ENCODE measurements at places on chromosomes 5 and 9.

- no peak for DNase-seq
Measured at GRCh38 chr5:138963763-138964371, 88.7 kb upstream of the LRRTM2 start.

DNA sequence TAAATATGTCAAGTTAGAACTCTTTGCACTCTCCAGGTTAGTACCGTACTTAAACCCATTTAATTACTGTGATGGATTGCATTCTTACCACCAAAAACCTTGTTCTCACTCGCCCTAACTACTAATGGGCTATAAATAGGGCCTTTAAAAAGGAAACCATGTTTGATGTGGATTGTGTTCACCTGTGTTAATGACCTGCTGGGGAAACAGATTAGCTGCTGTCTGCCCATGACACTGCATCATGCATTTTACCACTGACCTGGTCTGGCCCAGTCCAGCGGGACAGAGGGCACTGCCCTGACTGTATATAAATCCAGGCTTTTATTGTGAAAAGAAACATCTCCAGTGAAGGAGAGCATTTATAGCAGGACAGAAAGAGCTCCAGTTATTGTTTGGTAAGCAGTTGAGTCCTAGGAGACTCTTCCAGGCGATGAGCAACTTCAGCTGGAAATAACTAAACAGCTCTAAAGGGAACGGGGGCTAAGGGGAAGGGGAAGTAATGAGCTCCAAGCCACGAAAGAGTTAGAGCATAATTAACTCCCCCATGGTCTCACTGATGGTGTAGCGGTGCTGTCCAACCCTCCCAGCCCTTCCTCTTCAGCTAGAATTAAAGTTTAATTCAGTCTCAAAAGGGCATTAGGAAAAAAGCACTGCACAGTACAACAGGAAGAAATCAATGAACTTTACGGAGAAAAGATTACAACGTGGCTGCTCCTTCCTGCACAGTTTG is 303.1 kb downstream of the ENC1 start:
- no peak for DNase-seq

DNA sequence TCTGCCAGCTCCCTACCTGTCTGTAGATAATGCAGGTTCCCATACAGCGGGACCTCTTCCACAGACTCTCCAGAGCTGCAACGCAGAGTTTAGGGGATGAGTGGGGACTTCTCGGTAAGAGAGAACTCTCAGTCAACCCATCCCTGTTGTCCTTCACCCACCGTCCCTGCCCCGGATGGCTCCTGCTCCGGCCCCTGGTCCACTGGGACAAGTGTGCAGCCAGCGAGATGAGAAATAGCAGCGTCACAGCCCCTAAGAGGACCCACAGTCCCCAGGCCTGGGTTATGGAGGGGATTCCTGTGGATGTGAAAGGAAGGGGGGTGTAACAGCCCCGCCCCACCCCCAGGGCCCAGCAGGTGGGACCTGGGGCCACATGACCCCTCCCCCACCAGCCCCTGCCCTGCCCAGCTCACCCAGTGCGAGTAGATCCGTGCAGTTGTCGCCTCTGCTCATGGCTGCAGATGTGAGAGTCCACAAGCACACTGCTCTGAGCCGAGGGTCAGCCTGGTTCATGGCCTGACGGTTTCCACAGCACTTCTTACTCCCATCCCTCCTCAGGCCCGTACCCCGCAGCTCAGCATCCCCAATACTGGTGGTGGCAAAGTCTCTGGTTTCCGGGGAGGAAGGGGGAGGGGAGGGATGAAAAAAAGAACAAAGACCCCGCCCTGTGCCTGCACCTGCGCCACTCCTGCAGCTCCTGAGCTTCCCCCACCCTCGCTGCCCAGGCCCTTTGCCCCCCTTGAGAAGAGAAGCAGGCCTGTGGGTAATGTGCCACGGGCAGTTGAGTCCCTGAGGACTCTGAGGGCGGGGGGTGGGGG is at the start of gene SIT1:
TSS of gene SIT1 (minus strand) at position 591 of the 818 bp plus-strand sequence. CDS start at position 513, 78 bp downstream.
- no peak for DNase-seq

DNA sequence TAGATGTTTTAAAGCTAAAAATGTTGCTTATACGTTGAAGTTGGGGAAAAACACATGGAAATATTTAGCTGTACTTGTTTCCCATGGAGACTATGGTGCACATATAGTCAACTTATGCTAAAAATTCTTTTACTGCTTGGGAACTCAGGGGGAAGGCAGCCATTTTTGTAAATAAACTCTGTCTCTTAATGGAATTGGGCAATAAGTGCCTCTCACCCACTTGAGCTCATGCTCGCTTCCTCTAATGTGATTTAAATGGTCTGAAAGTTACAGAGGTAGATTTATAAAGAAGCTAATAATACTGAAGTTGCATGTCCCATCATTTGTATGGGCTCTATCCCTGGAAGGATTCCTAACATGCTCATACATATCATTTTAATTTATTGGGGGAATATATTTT is 523.8 kb downstream of the RASEF start:
- no peak for DNase-seq

- no peak for DNase-seq
Measured at GRCh38 chr9:69157751-69158466, 16.2 kb upstream of the TJP2 start.

DNA sequence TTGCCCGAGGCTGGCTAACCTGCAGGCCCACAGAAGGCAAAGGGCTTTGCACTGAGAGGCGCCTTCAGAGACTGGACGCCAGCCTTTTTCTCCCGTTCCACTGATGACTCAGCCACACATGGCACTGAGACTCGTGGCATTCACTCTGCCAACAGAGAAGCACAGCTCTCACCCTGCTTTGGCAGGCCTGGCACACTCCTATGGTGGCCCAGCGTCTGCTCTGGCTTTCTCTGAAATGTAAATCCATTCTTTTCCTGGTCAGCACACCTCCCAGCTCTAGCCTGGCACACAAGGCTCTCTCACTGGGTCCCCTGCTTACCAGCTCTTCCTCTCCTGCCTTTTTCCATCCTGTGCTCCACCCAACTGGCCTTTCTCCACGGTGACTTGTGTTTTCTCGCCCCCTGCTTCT is 5.9 kb upstream of the MELK start:
- DNase-seq, result no peak

DNA sequence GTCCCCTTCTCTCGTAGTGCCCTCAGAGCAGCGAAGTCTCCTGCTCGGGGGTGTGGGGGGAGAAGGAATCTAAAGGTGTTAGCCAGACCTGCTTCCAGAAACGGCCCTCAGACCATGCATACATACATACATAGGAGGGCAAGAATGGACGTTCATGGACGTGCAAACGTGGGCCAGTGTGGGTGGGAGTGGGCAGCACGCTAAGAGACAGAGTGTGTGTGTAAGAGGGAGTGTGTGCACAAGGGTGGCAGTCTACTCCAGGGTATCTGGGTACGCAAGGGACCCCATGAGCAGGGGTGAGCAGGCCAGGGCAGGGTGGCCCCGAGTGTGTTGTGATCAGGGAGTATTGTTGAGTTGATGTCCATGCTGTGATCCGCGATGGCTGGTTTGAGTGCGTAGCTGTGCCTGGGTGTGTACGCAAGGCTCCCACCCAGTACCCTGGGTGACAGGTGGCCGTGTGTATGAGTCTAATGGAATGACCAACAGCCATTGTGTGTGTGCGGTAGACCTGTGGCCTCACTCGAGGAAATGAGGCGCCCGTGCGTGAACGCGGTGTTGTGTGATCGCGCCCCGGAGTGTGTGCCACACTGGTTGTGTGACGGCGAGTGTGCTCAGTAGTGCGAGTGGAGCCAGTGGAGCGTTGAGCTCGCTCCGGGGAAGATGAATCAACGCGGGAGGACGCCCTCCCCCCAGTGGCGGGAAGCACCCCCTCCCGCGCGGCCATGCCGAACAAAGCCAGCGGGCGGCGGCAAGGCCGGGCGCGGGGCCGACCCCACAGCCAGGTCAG is 826 bp downstream of the GPRIN1 start:
- no peak for DNase-seq

DNA sequence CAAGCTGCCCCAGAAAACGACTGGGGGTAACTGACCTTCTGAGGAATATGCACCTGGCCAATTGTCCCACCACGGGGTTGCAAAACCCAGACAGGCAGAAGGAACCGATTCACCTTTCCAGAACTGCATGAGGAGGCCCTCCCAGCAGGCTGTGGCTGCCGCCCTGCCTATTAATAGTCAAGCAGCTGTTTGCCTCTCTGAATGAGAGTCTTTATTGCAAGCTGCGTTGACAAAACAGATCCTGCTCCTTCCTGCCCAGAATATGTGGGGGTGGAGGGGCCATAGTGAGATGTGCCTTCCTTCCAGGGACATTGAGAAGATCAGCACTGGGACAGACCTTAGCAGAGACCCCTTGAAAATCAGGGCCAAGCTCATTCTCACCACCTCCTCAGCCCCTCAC is 18.3 kb upstream of the TCOF1 start:
- DNase-seq, result no peak

DNA sequence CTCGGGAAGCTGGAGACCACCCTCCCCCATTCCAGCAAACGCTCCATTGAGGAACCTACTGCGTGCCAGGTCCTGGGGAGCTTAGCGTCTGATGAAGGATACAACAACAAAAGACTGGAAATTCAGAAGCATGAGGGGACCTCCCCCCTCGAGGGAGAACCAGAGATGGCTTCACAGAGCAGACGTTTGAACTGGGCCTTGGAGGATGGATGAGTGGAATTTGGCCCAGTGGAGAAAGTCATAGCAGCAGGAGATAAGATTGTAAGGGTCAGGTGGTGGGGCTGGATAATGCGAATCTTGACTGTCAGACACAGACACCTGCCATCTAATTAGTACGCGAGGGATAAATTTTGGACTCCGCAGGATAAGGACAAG is 1.2 kb upstream of the SLC25A51 start:
- no peak for DNase-seq

DNA sequence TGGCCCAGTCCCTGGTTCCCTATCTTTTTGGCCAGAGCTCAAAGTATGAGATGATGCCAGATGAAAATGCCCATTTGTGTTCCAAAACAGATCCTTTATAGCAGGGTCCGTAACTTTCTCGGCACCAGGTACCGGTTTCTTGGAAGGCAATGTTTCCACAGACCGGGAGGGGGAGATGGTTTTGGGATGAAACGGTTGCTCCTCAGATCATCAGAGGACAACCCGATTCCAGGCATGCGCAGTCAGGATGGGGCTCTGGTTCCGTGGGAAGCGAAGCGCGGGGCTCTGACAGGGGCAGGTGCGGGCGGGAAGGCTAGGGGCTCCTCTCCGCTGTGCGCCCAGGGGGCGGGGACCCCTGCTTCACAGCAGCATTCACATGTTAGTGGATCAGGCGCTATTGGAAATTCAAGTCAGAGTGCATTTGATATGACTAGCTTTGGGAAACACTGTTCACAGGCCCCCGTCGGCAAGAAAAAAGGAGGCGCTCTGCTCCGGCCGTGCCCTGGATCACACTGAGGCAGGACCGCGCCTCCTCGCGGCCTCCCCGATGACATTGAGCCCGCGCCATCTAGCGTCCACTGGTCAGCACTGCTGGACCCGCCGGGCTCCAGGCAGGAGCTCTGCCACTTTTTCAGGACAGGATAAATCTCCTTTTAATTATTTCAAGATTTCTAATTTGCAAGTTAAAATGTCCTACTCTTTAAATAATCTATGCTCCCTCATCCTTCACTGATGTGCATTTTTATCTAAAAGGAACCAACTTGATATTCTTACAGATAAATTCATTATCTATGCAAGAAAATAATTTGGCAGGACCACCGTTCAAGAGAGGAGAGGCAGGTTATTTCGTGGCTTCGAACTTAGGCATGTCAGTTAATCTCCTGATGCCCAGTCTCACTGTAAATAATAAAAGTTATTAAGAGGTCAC is 190.0 kb downstream of the FANCC start:
- peak; percentile 22 for DNase-seq

DNA sequence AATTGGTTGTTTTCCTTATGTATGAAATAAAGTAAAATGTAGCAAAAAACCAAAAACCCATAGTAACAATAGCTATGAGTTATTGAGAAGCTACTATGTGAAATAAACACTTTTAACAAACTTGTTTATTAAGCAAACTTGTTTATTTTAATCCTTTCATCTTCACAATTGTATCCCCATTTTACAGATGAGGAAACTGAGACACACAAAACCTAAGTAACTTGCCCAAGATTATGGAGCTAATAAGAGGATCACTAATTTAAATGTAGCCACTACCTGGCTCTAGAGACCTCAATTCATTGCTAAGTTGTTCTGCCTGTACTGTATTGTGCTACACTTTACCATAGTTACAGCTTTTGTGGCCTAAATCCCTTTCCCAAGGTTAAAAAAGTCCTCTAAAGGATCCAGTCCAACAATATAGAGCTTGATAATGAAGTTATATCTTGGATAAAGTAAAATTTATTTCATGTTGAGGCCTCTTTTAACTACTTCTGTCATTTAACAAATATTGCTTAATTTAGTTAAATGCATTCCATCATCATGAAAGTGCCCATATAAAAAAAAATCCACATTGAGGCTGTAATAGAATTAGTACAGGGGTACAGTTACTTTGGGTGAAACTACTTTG is 22.1 kb downstream of the HOMER1 start:
- DNase-seq, result no peak

GRCh38 chr5:103294906-103295305 is 36.3 kb downstream of the MACIR start:
- DNase-seq, result no peak

- no peak for DNase-seq
Measured at GRCh38 chr5:58458743-58459145, 1.1 kb downstream of the PLK2 start.

GRCh38 chr9:8491563-8491962 is 692.0 kb upstream of the DMAC1 start:
- DNase-seq, result no peak

GRCh38 chr5:96687812-96688453 is 25.8 kb downstream of the CAST start:
- DNase-seq, result no peak

GRCh38 chr5:370311-370958 is 48.9 kb downstream of the AHRR start:
- DNase-seq, result no peak

DNA sequence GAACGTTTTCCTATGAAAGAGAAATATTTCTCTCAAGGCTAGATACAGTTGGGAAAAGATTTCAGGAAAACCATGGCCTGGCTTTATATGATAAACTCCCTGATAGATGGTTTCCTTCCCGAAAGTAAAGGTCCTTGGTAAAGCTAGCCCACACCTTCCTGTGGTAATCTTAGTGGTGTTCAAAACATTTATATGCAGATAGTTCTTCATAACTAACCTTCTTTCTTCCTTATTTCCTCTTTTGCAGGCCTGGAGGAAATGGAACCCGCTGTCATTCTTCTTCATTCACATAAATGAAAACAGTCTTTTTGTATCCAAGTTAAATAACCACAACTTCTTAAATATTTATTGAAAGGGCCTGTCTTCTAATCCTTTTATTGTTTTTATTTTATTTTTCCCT is 474.0 kb upstream of the ACTBL2 start:
- DNase-seq, result no peak

Data from stimulated activated CD4-positive, alpha-beta T cell treated with anti-CD3 and anti-CD28 coated beads, TNF-alpha, amount 100 ng/mL, for 1 hour (primary cell).